ENCODE measurements at places on chromosomes 4 and X.
A peak's percentile ranks its signal among the peaks of the same experiment; 100 is the strongest.

GRCh38 chr4:117137145-117137544 is 51.8 kb upstream of the TRAM1L1 start:
- DNase-seq = no peak

DNA sequence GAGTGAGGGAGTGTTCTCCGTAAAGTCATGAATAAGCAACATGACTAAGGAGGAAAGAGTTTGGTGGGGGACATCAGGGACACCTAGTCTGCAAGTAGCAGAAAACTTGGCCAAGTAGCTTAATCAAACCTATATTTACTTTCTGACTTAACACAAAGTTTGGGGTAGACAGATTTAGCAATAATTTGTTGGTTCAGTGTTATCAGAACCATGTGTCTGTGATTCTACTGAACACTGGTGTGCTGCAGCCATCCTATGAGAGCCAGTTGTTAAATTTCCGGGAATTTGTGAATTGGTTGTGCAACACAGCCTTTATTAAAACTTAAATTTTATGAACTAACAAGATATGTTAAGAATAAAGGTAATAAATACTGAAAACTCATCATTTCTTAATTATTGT is 469.3 kb downstream of the C4orf33 start:
- no peak for DNase-seq

DNA sequence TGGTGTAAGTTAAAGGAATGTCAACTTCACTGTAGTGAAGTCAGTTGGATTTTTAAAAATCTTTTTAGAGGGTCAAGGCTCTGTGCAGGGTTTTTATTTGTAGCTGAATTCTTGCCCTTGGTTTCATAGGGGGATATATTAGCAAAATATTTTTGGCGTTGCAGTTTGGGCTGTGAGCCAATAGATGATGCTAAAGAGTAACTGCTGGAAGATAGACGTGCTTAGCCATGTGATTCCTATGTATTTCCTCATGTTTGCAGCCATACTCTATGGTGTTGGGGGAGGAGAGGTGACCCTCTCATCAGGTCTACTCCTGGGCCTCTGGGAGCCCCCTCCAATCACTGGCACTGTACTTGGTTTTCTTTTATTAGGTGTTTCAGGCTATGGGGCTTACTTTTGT is 246.7 kb upstream of the ARHGAP24 start:
- no peak for DNase-seq

DNA sequence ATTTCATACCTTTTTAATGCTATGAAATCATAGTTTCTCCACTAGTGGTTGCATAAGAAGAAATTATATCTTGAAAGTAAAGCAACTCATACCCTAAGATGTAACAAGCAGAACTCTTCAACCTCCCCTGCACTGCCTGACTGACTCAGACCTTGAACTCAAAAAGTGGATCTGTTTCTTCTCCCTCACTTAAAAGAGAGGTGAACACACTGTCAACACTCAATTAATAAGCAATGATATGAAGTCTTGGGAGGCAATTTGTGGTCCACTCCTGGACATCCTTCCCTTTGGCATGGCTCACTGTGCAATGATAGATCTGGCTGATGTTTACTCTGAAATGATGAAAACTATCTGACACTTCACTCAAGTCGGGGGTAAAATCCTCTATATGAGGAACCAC is 282.0 kb upstream of the DKK2 start:
- DNase-seq = no peak

GRCh38 chr4:150005537-150005936 is 72.7 kb upstream of the DCLK2 start:
- DNase-seq = no peak

DNA sequence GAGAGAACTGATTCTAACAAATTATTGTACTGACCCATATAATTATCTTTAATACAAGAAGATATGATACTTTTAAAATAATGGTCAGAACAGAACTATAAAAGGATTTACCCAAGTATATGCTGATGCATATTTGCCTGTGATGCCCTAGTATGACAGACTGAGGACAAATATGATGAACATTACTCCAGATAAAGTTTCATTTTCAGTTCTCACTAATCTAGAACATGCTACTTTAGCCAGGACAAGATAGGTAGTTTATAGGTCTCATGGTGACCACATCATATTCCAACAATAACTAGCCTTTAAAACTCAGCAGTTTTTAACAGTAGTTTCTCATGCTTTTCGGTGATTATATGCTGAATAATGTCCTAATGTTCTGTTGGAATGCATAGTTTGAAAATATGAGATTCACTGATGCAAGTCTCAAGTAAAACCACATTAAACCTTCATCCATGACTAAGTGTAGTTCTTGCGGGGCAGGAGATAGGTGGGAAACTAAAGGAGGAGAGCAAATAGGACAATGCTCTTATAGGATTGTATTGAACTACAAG is 295.2 kb upstream of the AGA start:
- no peak for DNase-seq

- peak; percentile 75 for DNase-seq
Observed at GRCh38 chr4:165384598-165384997, 5.8 kb downstream of the CPE start.

Data from NCI-H524 (cell line).